ENCODE measurements at places on chromosomes 7 and 10. TPM values are rescaled to one million over a fixed set of nuclear protein-coding genes. Genes with fewer than 3 reads are reported as not detected.

DNA sequence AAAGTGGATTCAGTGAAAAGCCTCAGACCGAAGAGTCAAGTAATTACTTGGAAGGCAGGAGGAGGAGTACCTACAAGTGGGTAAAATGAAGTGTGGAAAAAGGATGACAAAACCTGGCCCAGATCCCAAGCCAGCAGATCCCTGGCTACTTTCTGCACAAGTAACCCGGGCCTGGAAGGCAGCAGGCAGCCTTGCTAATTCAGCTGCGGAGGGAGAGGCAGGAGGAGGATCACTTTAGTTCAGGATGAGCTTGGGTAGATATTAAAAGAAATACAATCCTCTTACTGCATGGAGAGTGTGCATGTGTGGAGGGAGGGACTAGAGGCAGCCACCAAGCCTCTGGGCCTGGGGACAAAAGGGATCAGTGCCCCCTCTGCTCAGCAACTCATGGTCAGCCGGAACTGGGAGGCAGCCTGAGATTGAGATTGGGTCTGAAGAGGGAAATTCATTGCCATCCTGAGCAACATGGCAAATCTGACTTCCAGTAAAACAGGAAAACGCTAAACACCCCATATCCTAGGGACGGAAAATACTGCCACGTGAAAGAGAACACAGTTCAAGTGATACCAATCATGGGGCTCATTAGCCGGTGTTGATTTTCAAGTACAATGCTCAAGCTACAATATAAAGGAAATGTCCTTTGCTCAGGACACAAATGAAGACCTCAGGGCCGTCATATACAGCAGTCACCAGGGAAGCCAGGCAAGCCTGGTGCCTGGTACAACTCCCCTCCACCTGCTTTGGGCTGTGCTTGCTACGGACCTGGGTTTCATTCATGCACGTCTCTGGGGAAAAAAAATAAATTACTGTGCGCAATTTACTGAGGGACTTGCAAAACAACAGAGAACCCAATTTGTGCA lies 1.3 kb downstream of the AMPH start:
- DNase-seq: no peak
- H3K4me1 ChIP-seq: no peaks in the 10 kb centered on the region
- peaks cover 40% of the 10 kb centered on the region for H3K27me3 ChIP-seq
- H3K36me3 ChIP-seq: no peaks in the 10 kb centered on the region
- no peak overlapping the region for H3K27ac ChIP-seq

DNA sequence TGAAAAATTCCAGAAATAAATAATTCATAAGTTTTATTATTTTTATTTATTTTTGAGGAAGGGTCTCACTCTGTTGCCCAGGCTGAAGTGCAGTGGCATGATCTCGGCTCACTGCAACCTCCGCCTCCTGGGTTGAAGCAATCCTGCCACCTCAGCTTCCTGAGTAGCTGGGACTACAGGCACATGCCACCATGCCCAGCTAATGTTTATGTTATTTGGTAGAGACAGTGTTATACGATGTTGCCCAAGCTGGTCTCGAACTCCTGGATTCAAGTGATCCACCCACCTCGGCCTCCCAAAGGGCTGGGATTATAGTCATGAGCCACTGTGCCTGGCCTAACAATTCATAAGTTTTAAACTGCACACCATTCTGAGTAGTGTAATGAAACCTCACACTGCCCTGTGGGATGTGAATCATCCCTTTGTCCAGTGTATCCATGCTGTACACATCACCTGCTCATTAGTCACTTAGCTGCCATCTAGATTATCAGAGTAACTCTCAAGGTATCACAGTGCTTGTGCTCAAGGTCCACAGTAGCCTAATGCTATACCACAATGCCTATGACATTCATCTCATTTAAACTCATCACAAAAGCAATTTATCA lies 17.9 kb downstream of the RTKN2 start:
- no peak for DNase-seq
- H3K4me1 ChIP-seq: no peaks in the 10 kb centered on the region
- H3K27me3 ChIP-seq: no peaks in the 10 kb centered on the region
- H3K27ac ChIP-seq: no peak overlapping the region

DNA sequence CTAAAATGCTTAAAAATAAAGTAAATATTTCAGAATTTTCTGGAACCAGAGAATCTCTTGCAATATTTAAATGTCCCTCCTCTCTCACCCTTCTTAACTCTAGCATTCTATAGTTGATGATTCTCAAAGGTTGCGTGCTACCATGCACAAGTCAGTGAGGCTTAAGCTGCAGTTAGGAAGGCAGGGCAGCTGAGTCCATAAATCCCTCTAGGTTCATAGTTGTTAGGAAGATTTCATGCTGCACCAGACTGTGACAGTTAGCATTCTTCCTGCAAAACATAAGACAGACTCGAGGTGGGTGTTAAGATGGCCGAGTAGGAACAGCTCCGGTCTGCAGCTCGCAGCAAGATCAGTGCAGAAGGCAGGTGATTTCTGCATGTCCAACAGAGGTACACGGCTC lies 70.6 kb downstream of the MET start:
- no peak overlapping the region for H3K4me3 ChIP-seq
- DNase-seq: no peak
- no peaks in the 10 kb centered on the region for H3K27me3 ChIP-seq
- no peak overlapping the region for H3K27ac ChIP-seq

The CEP41 gene
- total RNA-seq: 3.7 TPM

Measured in heart left ventricle (tissue), 16 donors.